Tibial nerve (tissue), 4 donors: ENCODE measurements at places on chromosomes 2 and 18. TPM values are rescaled to one million over a fixed set of nuclear protein-coding genes. Genes with fewer than 3 reads are reported as not detected.

- no peak for DNase-seq
These were observed 177.3 kb downstream of the AGAP1 start for GRCh38 chr2:235670974-235671787.

DNA sequence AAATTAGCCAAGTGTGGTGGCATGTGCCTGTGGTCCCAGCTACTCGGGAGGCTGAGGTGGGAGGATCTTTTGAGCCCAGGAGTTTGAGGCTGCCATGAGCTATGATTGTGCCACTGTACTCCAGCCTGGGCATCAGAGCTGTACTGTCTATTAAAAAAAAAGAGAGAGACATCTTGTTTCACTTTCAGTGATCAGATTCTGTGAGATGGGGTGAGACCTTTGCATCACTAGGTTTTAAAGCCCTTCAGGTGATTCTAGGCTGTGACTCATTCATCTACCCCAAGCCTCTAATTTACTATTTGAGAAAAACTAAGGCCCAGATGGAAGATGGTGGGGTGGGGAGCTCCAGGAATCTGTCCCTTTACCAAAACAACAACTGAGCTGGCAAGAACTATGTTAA, 7.1 kb downstream of the C2orf92 start:
- no peak for DNase-seq

- no peak for DNase-seq
These were observed 1588.9 kb upstream of the TMEFF2 start for GRCh38 chr2:193783681-193784080.

- DNase-seq, result no peak
These were observed 6.1 kb upstream of the GMPPA start for GRCh38 chr2:219492575-219492974.

DNA sequence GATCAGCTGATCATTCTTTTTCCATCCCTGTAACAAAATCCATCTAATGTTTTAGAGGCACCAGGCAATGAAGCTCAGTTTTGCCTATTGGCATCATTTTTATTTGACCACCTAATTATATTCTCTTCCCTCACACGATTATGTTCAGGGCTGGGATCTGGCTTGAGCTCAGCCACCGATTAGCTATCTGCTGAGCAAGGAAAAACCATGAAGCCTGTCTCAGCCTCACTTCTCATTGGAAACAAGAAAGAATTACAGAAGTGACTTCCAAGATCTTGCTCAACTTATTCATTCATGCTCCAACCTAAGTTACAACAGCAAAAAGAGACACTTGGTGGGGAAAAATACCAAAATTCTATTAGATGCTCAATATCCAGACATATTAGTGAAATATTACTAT, 139.0 kb upstream of the SH3BP4 start:
- DNase-seq, result no peak

DNA sequence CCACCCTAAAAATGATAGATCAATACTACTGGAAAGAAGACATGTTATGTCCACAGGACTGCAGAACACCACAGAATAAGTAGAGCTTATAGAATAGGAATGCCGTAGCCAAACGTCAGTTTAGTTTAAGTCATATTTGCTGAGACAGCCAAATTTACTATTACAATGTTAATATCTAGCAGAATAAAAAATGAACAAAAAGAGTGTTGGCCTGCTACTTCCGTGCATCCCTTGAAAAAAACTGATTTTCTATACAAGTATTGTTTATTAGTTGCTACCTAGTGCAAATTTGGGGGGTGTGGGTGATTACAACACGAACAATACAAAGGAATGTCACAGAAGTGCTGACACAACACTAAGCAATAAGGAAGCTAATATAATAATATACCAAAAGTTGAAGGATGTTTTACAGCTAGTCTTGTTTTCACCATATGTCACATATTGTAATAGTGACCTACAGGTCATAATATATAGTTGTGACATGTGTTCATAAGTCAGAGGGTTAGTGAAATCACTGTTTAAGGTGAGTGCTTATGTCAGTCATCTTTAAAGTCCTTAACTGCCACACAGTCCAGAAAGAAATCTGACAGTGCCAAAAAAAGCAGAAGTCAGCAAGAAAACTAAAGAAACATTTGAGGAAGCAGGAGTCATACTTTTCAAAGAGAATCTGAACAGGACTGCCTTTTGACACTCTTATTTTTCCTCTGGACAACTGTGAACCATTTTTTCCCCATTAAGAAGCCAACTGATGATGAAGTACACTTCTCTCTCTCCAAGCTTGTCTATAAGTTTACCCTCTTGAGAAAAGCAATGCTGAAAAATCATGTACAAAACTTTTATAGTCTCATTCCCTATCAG, 376.4 kb downstream of the ZEB2 start:
- no peak for DNase-seq

DNA sequence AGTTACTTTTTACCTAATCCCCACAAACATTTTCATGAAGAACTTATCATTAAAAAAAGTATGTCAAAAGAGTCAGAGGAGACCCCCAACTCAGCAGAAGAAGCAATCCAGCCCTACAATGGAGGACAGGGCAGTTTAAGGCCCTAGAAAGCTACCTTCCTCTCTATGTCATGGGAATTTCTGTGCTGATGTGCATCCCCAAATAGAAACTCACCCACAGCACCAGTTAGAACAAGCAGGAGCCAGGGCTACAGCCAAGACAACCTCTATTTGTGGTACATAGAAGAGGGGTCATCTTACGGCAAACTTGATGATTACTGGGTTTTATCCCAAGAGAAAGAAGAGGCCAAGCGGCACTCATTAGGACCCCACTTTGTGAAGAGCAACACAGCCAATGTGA, 160.9 kb upstream of the CCDC150 start:
- no peak for DNase-seq

- no peak for DNase-seq
These were observed 29.9 kb downstream of the PELI1 start for GRCh38 chr2:64114063-64114911.

- no peak for DNase-seq
These were observed 23.8 kb upstream of the EFHD1 start for GRCh38 chr2:232609607-232610006.

The CNTNAP5 gene
- total RNA-seq, result not detected

The HAAO gene
- 9.3 TPM for total RNA-seq

- no peak for DNase-seq
These were observed 207.7 kb downstream of the TNS1 start for GRCh38 chr2:217795067-217795466.

The PLGLB2 gene
- 0.39 TPM for total RNA-seq
